Epithelial cell of prostate (primary cell): ENCODE measurements at places on chromosomes 5 and 9.
A peak's percentile ranks its signal among the peaks of the same experiment; 100 is the strongest.

DNA sequence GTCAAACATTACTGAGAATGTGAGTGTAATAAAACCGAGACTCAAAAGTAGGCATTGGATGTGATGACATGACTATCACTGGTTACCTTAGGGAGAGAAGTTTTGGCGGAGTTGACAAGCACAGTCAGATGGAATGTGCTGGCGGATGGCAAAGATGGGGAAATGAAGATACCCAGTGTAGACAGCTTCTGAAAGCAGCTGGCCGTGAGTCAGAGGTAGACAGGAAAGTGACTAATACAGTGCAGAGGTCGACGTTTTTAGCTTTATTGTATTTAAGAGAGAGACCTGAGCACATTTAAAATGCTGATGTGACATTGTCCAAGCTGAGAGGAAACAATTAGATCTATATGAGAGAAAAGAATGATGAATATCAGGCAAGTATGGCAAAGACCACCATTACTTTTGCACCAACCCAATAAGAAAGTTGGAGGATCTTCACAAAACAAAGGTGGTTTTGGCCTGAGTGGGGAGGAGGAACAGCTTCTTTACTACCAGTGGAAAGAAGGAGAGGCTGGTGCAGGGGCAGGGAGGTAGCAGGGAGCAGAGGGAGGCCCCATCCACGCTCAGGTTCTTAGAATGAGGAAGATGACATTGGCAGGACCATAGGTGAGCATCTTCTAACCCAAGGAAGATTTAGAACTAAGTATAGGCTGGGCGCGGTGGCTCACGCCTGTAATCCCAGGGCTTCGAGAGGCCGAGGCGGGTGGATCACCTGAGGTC is 36.7 kb upstream of the KCNIP1 start:
- peak; percentile 83 for DNase-seq

DNA sequence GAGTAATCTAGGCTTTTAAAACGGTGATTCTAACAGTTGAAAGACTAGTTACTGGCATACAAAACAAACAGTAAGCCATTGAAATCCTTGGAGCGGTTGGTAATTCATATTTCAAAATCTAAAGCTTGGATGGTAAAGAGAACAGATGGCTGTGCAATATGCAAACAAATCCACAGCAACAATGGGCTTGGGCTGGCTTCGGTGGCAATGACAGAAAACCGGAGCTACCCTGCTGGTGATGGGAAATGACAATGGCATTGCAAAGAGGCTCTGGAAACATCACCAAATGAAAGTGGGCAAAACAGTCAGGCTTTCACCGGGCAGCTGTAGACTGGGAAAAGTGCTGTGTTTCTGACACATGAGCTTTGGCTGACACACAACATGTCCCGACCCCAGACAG is 42.2 kb downstream of the MED27 start:
- no peak for DNase-seq

DNA sequence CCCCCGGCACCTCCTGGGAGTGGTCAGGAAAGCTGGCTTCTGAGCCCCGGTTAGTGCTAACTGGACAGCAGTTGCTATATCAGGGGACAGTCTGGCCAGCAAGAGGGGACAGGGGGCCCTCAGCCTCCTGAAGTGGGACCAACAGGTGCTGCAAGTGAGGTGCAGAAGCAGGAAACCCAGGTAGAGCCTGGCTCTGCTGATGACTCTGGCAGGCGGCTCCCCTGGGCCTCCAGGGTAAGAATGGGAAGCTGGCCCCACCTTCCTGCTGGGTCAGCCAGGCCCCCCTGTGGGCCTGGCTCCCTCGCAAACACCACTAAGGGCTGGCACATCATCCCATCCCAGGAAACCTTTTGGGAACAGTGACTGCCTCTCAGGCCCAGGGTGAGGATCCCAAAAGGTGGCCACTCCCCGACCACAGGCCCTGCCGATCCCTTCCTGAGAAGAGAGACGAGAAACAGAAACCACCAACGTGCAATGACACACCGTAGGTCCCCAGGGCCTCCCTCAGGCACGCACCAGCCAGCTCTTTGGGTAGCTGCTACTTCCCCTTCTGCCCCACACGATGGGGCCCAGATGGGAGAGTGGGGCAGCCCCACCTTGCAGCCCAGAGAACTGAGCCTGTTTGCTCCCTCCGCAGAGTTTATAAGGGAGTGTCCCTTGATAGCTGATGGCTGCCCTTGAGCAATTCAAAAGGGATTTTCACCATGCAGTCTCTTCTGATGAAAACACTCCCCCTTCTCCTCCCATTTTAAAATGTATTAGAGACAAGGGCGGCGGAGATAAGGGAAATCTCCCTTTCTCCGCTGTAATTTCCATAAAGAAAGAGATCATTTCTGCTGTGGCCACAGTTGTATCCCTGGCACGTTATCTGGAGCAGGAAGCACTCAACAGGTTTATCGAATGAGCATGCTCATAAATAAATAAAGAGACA is 76.8 kb downstream of the STK10 start:
- DNase-seq, result no peak

DNA sequence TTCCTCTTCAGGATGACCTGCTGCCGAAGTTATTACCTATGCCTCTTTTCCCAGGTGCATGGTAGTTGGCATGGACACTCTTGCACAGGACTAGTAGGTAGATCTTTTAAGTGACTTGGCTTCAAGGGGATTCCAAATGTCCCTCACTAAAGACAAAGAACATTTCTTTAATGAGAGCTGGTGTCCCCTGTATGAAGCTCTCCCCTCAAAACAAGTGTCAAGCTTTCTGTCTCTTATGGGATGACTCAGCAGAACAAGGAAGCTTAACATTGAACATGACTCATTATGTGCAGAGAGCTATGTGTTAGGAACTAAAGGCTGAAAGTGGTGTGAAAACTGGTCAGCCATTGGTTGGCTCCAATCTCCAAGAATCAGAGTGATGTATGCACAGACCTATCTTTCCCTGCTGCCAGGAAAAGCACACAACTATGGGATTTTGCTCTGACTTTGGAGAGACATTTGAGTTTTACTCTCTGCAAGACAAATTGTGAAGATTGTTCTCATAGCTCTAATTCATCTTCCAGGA is 120.5 kb downstream of the PRDM6 start:
- DNase-seq, result peak; percentile 85

DNA sequence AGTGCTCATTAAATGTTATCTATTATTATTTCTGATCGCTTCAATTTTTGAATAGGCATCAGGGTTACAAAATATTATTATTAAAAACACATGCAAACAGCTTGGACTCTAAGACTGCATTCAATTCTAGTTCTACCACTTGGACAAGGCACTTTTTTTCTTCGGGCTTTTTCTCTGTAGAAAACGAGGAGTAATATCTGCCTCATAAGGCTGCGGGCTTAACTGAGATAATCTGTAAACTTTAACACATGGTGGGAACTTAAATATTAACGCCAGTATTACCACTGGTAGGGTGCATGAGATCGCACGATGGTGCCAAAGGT is 511 bp upstream of the SPDL1 start:
- DNase-seq, result no peak

DNA sequence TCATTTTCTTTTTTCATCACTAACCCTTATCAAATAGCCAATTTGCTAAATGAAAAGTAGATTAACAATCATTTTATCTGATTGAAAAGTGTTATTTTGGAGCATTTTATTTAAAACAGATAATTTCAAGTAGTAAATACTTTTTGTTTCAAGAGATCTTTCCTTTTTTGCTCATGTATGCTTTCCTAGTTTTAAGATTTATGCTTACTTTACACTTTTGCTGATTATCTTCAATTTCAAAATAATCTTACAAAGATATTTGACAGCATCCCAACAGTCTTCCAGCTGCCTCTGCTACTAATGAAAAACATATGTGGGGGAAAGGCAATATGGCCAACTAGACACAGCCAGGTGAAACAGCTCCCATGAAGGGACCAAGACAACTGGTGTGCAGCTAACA is 1027.3 kb upstream of the CDH9 start:
- no peak for DNase-seq

DNA sequence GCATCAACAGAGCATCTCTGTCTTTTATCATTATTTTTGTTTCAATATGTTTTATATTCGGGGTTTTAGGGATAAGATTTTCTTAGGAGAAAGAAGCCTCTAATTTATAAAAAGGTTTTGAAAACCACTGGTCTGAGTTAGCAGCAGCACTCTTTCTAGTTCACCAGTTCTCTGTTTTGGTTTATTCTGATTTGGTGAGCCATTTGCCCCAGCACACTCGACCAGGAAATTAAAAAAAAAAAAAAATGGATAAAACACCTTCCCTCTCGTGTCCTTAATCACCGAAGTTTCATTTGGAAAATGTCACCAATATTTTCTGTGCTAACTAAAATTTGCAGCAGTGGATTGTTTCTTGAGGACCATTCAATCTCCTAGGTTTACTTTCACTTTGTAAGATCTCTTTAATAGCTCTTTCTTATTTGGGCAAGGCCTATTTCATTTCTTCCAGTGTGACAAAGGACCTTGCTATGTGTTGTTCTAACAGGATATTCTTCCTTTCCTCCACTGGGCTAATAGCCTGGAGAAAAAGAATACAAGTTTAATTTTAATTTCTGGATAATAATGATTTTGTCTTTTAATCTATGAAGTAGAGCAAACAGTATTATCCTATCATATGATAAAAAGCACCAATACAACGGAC is 57.8 kb upstream of the ANXA1 start:
- no peak for DNase-seq

DNA sequence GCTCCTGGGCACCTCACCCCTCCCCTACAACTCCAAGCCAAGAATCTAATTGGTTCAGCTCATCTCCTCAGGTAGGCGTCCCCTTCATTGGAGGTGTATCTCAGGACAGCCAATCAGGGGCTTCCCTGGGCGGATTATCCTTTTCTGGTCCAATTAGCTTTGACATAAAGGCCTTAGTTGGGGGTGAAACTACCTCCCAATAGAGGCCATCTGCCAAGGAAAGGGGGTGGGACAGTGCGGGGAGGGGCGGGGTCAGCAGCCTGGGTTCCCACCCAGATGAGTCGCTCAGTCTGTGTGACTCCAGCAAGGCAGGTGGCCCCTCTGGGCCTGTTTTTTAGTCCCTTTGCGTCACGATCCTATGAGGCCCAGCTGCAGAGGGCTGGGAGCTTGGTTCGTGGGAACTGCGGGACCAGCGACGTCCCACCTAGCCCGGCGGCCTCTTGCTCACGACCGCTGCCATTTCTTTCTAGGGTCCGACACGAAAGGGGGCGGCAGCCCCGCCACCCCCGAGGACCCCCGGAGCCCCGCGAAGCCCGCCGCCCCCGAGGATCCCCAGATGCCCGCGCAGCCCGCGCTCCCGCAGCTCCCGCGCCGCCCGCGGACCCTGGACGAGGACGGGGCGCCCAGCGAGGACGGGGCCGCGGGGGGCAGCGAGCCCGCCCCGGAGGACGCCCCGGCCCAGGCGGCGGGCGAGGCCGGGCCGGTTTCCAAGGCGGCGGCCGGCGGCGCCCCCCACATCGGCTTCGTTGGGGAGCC is 8.9 kb downstream of the PRRT1B start:
- no peak for DNase-seq

- DNase-seq, result no peak
Measured at GRCh38 chr5:179296150-179296821, 49.0 kb downstream of the ADAMTS2 start.

DNA sequence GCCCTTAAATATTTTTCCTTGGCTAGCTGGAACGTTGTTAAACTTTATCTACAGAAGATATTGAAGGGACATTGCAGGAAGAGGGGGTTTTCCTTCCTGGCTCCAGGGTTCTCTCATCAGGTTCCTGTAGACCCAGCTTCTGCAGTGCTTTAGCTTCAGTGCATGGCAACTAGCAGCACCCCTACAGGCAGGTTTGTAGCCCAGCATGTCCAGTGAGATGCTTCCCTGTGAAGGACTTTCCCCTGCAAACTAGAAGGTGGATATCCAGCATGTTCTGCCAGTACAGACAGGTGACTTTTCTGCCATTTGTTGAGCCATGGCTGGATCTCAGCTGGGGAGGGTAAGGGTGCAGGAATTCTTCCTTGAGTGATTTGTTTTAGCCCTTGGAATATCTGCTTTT is 10.4 kb downstream of the CCL28 start:
- DNase-seq, result no peak

DNA sequence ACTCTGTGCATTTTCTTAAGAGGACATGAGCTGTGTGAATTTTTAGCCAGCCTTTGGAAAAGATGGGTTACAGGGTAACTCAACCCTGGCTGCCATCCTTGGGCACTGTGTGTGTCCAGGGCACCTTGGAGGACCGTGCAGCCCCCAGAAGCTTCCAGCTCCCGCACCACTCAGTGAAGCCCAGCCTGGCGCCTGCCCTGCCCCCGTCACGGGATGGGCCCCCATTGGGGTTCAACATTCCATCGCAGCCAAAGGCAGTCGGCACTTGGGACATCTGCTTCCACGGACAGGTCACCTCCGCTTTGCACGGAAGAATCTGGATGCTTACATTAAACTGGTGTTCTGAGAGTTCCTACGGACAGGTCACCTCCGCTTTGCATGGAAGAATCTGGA is 1.9 kb upstream of the SLC6A18 start:
- DNase-seq, result no peak

DNA sequence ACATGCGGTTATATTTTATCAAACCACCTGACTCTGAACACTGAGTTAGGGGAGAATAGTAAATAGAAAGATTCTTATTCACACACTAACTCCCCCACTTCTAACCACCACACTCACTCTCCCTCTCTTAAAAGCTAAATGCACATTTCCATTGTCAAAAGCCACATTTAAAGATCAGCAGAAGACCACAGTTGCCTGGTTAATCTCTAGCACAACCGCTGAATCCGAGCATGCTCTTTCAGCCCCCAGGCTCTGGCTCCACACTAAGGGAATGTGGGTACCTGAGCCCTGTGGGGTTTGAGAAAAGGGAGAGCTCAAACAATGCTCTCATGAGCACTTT is 35.7 kb downstream of the PFDN1 start:
- no peak for DNase-seq
